ENCODE measurements at places on chromosomes 6 and 20.

DNA sequence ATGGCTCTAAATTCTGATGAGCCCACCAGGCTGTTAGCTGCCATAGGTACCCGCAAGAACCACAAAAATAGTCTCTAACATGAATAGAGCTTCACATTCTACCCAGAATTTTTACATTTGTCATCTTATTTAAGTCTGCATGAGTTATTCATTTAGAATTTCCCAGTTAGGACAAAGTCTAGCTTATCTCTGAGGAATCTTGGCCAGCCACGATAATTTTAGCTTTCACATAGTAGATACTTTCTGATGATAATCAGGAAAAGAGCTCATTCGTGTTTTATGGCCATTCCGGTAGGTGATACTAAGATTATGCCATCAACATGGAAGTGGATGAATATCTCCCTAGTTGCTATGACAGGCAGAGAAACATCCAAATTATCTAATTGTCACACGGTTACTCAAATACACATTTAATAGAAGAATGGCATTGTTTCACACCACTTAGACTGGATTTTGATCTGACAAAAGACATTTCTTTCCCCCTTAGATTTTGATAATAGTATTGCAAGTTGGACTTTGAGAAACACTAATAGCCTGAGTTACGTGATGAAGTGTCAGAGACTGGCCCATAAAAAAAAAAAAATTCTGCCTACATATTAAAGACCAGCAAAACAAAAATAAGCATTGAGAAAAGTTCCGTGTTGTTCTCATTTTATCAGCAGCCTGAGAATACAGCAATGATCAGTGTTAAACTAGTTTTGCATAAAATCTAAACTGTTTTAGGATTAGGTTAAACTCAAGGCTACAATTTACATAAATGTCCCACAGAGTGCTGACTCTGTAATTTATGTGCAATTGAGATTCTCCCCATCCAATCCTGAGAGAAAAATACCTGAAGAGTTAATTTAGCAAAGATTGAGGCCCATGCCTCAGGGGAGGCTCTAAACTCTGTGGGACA is 397.5 kb upstream of the ARID1B start:
- no peak for DNase-seq

DNA sequence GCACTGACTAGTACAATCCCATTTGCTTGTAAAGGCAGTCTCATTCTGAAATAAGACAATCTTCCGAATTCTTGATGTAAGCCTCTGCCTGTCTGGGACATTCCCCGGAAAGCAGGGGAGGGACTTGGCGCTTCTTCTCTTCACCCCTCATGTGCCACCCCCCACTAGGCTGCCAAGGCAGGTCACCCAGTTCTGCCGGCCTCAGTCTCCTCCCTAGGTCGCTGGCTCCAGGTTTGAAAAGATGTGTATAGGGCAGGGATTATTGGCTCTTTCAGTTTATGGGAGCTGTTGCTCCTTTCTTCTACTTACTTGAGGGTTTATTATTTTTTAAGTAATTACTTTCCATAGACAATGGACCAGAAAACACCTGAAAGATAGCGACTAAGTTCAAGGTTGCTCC is 158.1 kb upstream of the RPS6KA2 start:
- DNase-seq, result no peak

DNA sequence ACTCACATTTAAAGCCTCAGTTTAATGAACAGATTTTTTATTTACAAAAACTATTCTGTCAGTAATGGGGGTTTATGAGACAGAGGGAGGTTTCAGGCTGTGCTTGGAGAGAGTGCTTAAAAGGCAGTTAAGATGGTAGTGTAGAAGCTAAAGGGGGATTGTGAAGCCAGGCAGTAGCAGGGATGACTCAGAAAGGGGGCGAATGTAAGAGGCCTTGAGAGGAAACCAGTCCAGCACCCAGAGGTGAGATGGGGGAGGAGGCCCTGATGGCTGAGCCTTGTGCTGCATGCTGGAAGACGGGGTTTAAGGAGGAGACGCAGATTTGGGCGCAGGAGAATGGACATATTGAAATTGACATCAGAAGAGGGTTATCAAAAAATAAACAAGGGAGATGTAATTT is 6.6 kb upstream of the SERPINB9 start:
- DNase-seq, result no peak

GRCh38 chr6:41682056-41682477 is 43.8 kb downstream of the MDFI start:
- DNase-seq, result peak; percentile 46

DNA sequence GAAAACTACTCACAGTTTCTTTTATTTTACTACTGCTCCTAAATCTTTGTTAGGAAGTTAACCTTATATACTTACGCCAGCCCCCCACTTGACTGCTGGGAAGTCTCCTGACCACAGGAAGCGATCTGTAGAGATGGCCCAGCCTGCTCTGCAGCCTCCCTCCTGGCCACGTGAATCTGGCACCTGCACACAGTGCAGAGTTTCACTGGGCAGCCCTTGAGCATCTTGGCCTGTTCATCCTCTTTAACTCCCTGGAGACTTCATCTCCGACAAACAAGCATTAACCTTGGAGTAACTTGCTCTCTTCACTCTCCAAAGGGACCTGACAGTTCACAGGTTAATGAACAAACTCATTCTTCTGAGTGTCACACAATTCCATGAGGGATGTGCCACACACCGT is 294.1 kb downstream of the BTBD9 start:
- DNase-seq, result no peak

- DNase-seq, result no peak
These were observed 30.5 kb upstream of the SASH1 start for GRCh38 chr6:148311966-148312669.

DNA sequence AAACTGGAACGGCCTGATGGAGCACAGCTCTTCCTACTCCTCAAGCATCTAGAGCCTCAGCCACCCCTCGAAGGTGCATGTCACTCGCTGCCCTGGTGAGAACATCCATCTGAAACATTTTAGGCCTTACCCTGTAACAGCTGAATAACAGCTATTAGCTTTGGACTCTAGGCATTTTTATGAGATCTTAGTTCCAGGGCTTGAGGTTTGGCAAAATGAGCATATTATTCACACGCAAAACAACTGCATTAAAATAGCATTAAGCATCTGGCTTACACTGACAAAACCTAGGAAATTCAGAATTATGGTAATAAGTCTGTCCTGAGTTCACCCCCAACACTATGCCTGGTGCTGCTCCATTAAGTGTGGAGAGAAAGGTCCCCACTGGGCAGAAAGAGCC is 56.1 kb downstream of the ADAT2 start:
- DNase-seq, result no peak

DNA sequence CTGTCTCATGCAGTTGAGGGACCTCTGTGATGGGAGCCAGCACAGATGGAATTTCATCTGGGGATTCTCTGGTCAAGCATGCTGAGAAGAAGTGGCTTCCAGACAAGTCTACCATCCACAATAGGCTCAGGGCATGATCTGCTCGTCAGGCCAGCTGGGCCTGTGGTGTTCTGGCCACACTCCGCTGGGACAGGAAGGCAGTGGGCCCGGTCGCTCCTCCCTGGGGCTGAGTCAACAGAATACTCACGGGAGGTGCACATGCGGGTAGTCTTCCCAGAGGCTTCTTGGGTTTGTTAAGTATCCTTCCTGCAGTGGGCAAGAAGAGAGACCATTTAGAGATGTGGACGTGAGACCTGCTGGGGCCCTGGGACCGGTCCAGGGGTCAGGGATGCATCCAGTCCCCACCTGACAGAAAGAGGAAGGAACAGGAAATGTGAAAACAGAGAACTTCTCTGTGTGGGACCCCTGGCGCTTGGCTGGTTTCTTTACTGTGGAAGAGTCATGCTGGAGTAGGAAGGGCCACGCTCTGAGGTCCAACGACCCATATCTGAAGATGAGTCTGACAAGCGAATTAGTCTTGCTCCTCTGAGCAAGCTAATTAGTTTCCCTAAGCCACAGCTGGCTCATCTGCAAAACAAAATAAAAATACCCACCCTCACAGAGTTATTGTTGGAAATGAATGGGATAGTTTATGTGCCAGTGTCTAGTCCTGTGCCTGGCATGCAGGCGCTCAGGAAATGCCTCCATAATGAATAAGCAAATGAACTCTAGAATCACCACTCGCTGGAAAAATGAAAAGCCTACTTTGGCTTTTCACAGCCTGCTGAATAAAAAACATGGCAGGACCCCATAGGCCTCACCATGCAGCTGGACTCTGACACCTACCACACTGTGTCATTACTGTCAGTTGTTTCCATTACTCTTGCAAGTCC is 67.3 kb downstream of the TRAM2 start:
- DNase-seq, result no peak

- DNase-seq, result peak; percentile 31
These were observed 55.3 kb upstream of the FAM83D start for GRCh38 chr20:38870733-38871559.

- DNase-seq, result no peak
These were observed 90.7 kb downstream of the KHDC1L start for GRCh38 chr6:73134588-73134987.

DNA sequence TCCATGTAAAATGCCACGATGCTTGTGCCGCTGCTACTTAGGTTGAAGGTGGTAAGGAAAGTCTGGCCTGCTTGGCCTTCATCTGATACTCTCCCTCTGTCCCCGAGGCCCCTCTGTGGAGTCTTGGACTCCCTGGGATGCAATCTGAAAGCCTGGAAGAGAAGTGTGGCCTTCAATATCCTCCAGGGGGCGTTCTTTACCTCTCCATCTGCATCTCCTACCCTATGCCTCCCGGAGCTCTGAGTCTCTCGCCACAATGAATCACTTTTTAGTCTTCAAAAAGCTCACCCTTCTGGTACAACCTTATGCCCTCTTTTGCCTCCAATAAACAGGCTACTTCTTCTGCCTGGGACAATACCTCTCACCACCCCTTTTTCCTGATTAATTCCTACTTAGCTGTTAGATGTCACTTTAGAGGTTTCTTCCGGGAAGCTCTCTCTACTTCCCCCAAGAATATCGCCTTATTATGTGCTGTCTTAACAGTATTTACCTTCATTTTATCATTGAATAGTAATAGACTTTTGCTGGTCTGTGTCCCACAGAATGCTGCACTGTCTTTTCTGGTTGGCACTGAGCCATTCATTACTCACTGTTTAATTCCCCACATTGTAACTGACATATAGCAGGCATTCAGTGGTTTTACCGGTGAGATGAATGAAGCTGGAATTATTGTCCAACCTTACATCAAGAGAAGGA is 13.9 kb upstream of the ATG5 start:
- peak; percentile 22 for DNase-seq
